SK-N-SH treated with all-trans-retinoic acid at 6 μM for 48 hours (cell line): ENCODE measurements at places on chromosomes 5 and 9.

- no peak for ATAC-seq
These were observed 9.2 kb upstream of the MXD3 start for GRCh38 chr5:177320879-177321278.

- ATAC-seq: no peak
These were observed 103.8 kb downstream of the MPDZ start for GRCh38 chr9:13175732-13176131.

- no peak for ATAC-seq
These were observed 203.3 kb downstream of the ADAMTS12 start for GRCh38 chr5:33688526-33688925.

DNA sequence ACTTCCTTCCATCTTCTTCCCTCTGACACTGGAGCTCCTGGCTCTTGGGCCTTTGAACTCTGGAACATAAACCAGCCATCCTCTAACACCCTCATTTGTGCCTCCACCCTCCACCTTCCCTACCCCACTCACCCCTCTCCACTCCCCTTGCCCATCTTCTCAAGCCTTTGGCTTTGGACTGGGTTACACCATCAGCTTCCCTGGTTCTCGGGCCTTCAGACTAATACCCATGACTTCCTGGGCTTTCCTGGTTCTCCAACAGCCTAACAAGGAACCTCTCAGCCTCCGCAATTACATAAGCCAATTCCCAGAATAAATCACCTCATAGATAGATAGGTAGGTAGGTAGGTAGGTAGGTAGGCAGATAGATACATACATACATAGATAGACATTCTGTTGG is 67.1 kb downstream of the FREM1 start:
- ATAC-seq: no peak

GRCh38 chr9:82729141-82729540 is 333.8 kb downstream of the RASEF start:
- ATAC-seq: no peak

- ATAC-seq: peak; percentile 34
These were observed 312 bp downstream of the SET start for GRCh38 chr9:128689293-128689774.

DNA sequence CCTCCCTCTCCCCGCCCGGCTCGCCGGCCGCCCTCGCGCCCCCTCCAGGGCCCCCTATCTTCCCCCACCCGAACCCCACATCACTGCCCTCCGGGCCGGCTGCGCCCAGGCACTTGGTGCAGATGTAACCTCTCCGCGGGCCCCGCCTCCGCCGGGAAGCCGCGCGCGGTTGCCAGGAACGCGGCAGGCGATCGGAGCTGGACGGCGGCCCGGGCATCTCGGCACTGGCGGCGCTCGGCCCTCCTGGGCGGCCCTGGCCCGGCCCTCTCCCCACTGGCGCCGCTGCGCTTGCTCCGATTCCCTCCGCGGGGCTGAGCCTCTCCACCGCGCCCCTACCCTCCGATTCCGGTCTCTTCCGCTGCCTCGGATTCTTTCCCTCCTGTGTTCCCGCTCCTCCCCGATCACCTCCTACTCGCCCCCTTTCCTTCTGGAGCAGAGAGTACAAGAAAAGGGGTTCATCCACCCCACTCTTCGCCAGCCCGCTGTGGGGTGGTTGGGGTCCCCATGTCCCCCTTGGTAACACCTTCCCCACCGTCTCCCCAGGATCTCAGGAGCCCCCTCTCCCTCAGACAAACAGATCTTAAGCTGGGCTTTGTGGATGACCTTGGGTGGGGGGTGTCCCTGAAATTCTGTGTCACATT is 70.6 kb downstream of the C9orf50 start:
- ATAC-seq: peak; percentile 92

DNA sequence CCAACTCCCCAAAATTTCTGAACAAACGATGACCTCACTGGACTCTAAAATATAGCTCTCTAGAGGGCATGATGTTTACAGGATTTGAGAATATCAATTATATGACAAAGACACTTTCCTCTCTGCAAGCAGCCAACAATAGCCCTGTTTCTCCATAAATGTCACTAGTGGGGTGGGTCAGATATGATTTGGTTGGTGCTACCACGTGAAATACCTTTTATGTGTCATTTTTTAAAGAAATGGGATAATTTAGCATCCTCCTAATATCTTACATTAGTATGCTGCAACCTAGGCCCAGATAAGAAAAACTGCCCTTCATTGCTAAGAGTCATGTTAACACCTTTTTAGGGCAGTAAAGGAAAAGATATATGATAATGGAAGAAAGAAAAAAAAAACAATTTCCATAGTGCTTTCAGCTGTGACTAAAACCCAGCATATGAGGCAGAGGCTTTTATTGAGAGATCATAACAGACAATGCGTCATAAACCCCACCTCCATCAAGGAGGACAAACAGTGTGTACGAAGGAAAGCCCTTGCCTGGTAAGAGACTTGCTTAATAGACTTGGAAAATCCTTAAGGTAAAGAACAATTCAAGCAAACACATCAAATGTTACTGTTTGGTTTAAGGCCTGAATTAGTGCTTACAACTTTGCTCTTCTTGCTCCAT is 372.4 kb upstream of the PAPPA start:
- ATAC-seq: no peak

DNA sequence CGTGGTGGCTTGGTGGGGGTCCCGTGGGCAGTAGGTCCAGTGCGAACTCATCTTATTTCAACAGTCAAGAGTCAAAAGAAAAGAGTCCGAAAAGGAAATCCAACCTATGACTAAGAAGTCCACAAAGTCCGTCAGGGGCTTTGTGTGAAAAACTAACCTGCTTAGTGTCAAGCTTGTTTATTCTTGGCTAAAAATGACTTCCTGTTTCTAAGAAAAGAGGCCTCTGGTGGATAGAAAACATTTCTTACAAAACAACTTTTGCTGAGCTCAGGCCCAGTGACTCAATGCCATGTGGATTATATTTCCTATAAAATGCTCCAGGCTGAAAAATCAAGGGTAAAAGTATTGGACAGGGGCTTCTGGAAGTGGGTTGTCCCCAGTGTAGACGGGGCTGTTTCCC is 105.9 kb downstream of the GADD45G start:
- ATAC-seq: no peak

DNA sequence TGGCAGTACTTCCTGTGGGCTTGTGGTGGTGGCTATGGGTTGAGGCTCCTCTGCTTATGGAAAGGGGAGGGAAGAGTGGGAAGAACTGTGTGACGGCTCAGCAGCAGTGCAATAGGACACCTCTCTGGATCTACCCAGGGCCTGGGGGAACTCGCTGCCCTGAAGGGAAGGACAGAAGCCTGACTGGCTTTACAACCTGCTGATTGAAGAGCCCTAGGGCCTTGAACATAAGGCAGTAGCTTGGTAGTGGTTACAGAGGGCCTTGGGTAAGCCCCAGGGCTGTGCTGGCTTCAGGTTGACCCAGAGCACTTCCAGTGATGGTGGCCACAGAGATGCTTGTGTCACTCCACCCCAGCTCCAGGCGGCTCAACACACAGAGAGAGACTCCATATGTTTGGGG is 5.5 kb downstream of the CCIN start:
- ATAC-seq: no peak

DNA sequence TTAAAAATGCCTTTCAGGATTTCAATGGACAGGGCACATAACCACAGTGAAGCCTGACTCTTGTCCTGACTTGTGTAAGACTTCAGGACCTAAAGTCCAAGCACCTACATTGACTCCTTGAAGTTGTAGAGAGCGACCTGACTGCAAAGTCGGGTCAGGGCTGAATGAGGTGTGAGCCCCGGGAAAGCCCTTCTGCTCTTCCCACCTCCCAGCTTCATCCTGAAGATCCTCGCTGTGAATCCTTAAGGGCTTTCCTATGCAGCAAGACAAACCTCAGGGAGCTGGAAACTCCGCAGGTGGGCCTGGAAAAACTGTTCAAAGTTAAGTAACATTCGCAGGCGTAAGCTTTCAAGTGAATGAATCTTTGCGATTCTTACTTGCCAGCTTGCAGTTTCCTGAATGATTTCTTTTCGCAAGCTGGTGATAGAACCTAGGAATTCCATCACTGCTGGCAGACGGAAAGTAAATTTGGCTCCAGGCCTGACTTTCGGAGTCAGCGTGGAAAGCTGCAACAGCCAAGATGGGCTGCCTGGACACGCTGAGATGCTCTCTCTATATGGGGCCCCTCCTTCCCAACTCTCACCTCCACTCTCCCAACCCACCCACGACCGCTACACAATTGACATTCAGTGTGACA is 10.9 kb downstream of the SEMA5A start:
- no peak for ATAC-seq

DNA sequence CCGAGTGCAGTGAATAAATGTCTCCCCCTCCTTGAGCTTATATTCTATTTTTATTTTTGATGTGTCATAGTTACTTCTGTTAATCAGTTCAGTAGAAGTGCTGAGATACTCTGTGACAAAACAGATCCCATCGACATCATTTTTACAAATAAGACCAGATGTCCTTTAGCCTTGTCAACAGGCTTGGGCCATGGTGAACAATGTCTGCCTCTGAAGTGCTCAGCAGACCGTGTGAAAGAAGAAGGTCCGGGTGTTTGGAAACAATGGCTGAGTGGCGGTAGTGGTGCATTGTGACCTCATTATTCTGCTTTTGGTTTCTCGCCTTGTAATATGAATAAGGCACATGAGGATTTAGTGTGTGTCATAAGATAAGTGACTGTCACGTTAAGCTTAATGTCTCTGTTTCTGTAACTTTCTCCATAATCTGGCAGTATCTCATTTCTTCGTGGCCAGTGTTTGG is 71.2 kb downstream of the SYK start:
- ATAC-seq: no peak

GRCh38 chr9:92509050-92509449 is 26.7 kb downstream of the ECM2 start:
- ATAC-seq: no peak

DNA sequence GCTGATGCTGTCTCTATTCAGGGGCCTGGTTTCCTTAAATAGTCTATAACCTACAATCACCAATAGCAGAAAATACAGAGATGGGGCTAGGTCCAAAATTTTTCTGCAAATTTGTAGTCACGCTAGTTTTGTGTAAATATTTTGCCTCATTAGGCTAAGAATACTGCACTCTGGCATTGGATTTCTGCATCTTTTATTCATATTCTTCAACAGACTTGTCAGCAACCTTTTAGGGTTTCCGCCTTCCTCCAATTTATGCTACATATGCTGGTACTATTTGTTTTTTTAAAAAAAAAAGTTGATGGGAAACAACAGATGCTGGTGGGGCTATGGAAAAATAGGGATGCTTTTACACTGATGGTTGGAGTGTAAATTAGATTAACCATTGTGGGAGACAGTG is 202.3 kb downstream of the GABRB2 start:
- ATAC-seq: no peak

GRCh38 chr5:115641948-115642347 is 16.1 kb upstream of the TMED7 start:
- no peak for ATAC-seq

GRCh38 chr5:89342106-89342876 is 459.3 kb upstream of the MEF2C start:
- ATAC-seq: peak; percentile 98

GRCh38 chr5:176863041-176863764 is 35.9 kb downstream of the HK3 start:
- ATAC-seq: no peak

- ATAC-seq: no peak
These were observed 20.1 kb upstream of the LTC4S start for GRCh38 chr5:179773686-179774040.

- peak; percentile 3; the same call in 2 of the 3 replicates for ATAC-seq
These were observed 192.3 kb downstream of the MELK start for GRCh38 chr9:36765077-36765390.

- ATAC-seq: no peak
These were observed 6.7 kb upstream of the SMIM15 start for GRCh38 chr5:61168951-61169350.

- ATAC-seq: no peak
These were observed 77.5 kb downstream of the SPATA31C2 start for GRCh38 chr9:88060746-88061145.

DNA sequence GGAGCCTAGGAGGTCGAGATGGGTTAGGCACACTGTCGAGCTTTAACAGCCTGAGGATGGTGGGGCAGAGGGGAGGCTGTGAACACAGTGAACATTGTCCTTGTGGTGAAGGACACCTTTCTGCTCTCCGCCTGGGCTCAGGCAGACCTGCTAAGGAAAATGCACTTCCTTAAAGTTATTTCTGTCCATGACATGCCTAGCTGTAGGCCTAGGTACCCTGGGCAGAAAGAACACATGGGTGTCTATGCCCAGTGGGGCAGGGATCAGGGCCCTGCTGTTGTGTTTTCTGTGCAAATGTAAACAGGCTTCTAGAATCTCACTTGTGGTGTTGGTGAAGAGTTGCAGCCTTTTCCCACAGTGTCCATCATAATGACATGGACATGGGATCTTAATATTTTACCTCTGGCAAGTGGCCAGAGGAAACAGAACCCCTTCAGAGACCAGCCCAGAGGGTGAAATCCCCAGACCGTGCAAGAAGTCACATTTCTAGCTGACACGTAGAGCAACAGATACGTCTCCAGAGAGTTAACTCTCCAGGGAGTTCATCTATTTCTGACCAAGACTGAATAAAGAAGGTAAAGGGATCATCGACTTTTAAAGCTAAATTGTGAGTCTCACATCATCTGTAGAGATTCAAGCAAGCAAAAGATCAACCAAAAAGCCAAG is 79.2 kb downstream of the C9orf152 start:
- no peak for ATAC-seq

DNA sequence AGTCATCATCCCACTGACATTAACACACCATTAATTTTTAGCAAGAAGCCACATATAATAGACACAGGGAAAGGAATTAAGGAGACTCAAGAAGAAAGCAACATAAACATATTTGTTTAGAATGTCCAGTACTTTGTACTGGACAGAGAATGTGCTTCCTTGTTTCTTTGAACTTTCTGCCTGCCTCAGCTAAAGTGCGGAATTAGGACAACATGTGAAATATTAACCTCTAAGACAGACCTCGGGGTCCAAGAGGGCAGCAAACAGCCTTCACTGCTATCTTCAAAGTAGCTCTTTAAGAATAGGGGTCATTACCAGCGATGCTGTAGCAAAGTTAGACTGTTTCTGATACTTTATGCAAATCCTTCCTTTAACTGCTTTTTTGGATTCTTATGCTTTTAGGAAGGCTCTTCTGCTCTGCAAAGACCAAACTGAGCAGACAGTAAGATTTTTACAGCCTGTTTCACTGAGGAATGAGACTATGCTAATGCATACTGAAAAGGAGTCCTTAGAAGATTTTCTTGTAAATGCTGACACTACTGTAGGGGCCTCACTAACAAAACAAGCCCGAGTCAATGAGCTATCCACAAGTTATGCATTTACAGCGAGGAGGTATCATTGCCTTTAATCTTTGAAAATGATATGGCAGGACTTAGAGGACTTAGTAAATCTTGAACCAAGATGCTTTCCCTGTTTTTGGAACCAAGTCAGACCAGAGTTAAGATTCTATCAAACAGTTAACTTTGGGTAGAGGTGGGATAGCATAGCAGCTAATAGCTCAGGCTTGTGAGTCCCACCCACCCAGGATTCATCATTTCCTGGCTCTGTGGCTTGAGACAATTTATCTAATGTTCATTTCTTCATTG is 23.8 kb downstream of the DAB2 start:
- peak; percentile 11; the same call in 1 of the 3 replicates for ATAC-seq
